ENCODE measurements at places on chromosomes 3 and 15.

DNA sequence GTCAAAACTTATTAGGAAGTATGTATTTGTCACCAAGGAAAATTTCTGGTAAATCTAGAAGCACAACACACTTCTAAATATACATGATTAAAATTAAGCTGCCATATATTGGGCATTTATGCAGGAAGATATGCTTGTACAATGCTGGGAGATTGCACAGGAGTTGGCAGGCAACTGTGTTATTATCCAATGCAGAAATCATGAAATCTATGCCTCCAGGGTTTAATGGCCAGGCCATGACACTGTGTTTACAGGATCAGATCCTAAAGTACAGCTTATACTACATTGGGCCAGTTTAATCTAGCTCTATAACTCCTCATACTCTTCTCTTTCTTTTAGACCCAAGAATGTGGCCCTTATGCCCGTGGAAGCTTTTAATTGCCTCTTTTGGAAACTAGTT is 391.4 kb upstream of the DPH6 start:
- no peak for DNase-seq

DNA sequence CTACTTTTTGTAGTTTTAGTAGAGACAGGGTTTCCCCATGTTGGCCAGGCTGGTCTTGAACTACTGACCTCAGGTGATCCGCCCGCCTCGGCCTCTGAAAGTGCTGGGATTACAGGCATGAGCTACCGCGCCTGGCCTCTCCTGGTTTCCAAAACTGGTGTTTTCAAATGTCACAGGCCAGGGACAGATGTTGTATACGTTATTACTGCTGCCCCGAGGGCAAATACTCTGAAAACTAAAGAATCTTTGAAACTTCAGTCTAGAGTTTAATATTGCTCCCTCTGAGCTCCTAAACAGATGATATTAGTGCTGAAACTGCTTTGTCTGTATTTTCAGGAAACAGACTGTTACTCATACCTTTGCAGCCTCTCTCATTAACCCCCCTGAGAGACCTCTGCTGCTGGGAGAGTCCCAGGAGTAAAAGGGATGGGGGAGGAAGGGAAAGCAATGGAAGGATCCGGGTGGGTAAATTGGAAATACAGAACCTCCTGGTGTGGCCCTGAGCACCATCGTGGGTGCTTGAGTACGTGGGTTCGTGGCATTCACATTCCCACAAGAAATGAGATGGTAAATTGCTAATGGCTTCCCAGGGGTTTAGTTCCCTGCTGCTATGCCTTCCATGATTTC is 96.3 kb upstream of the IGF1R start:
- DNase-seq: no peak

- DNase-seq: peak; percentile 48
These were observed 64.0 kb upstream of the DGKG start for GRCh38 chr3:186425788-186426730.

DNA sequence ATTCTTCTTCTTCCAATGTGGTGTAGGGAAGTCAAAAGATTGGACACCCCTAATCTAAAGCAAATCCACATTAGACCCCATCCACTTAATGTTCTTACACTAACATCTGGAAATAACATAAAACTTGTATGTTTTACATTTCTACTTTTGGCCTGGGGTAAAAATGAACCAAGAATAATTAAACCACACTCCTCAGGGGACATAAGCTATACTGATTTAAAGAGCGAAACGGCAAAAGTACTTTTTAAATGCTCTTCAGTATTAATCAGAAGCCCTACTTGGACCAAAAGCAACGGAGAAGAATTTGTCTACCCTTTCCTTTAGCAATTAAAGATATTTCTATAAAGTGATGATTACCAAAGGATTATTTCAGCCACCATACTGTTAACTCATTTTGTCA is 123.9 kb downstream of the TMCC1 start:
- DNase-seq: no peak

DNA sequence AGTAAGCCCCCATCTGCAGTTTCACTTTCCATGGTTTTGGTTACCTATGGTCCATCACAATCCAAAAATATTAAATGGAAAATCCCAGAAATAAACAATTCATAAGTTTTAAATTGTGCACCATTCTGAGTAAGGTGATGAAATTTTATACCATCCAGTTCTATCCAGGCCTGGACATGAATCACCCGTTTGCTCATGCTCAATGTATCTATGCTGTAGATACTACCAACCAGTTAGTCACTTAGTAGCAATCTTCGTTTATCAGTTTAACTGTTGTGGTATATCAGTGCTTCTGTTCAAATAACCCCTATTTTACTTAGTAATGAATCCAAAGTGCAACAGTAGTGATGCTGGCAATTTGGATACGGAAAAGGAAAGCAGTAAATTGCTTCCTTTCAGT is 381.9 kb upstream of the AGTR1 start:
- DNase-seq: no peak

DNA sequence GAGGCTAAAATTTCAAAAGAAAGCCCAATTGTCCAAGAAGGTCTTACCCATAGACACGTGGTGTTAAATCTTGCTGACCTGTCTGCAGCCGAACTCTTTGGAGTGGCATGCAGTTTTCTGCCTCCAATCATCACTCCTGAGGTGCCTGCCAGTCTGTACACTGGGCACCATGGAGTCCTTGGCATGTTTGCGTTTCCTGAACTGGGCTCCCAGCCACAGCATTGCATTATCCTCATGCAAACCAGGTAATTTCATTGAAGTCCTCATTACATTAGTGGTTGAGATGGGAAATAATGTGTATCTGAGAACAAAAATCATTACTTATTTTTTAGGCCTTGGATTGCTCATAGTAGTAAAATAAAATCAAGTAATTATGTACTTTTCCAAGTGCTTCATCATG is 152.3 kb downstream of the AKAP13 start:
- DNase-seq: no peak

- no peak for DNase-seq
These were observed 51.0 kb upstream of the PLXND1 start for GRCh38 chr3:129657261-129658046.

DNA sequence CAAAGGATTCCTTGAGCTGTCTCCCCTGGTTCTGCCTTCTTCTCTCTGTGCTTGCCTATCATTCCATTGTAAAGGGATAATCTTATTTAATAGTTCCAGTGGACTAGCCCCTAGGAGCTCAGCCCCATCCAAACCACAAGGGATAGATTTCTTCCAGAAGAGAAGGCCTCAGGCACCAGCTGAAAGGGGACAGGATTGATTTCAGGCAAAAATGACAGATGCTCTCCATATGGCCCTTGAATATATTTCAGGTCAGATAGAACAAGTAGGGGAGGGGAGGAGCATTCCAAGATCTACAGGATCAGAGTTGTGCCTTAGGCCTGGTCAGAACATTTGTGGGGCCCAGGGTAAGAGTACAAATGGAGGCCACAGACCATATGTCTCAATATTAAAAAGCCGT is 85.3 kb downstream of the RPLP1 start:
- no peak for DNase-seq

DNA sequence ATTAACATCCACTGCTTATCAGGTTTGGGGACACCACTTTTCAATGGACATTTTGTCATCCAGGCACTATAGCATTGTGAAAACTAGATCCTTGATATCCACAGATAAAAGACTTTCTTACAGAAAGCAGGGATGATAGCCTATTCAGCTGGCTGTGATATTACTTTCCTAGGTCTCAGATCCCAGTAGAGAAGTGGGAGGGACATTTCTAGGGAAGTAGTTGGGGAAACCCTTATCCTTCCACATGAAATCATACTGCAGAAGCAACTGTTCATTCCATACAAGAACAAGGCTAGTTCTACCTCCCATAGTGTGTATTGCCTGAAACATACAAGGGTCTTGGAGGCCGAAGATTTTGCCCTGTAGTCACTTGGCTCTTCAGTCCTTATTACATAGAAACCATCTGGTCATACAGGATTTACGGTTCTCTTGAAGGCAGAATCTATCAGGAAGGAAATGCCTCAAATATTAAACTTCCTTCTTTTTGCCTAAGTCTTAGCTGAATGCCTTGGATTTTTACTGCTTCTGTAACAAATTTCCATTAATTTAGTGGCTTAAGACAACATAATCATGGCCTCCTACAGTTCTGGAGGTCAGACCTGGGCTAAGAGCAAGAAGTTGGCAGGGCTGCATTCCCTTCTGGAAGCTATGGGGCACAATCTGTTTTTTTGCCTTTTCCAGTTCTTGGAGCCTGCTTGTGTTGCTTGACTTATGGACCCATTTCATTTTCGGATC is 119.4 kb downstream of the ECT2 start:
- DNase-seq: no peak

- DNase-seq: peak; percentile 92
These were observed 6.7 kb downstream of the PAQR5 start for GRCh38 chr15:69305204-69305931.

DNA sequence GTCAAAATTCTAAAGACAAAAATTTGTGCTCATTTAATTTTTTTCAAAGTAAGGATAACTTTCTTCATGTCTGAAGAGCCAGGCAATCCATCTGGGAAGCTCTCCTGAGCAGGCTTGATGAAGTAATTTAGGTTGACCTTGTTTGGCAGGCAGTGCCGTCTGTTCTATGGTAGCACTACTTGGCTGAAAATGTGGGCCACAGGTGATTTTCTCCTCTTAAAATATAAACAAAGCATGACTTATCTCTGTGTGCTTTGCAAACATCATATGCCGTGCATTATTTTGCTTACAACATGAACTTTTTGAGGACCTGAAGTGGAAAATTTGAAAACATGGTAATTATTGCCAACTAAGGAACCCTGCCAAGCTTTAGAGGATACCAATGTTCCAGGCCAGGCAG is 143.2 kb downstream of the RAP2B start:
- DNase-seq: no peak

GRCh38 chr3:161175506-161175905 is 45.6 kb upstream of the NMD3 start:
- DNase-seq: no peak

GRCh38 chr3:108025177-108025576 is 65.7 kb downstream of the CD47 start:
- DNase-seq: no peak

- peak; percentile 90 for DNase-seq
These were observed 1.4 kb upstream of the WNT5A start for GRCh38 chr3:55488398-55489055.

Data from AG08395 (cell line).